ENCODE measurements at places on chromosomes 2 and 18. TPM values are rescaled to one million over a fixed set of nuclear protein-coding genes. Genes with fewer than 3 reads are reported as not detected.

DNA sequence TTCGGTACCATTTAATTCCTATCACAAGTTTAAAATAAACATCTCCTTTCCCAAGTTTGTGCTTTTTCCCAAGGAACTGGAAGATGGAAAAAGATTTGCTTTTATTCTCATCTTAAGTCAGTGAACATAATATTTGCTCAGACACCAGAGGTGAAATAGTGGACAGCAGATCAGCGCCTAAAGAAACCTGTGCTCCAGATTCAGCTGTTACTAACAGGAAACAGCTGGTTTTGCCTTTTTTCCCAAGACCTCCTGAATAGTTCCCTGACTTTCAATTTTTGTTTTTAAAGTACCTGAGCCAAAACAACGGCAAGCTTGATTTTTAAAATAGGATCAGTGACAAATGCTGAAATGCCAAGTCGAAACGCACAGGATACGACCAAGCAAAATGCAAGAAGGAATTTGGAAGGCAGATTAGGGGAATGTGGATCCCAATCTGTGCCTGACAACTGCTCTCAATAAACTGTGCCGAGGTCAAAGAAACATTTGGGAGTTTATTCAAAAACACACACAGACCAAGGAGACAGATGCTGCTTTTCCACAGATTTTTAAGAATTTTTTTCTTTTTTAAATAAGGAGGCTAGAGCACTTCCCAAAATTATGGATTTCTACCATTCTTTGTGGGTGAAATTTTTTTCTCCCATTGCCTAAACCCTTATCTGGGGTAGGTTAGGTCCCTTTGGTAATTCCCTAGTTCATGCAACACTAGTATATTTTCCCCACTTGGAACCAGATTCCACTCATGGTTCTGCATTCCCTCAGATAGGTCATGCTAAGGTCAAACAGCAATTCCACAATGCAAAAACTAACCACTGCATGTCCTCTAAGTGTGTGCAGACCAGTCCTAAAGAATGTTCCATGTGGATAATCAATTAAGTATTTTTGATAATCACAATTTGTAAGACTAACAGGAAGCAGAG is 121.5 kb upstream of the PDE1A start:
- no peak for DNase-seq

Gene CDH19
- total RNA-seq, result 18.4 TPM

Gene CERKL
- not detected for total RNA-seq

Gene FSHR
- total RNA-seq, result 0.46 TPM
